Activated T-helper 1 cell treated with anti-CD3 and anti-CD28 coated beads, Interleukin-12 subunit alpha, Interleukin-12 subunit beta, Interleukin-2, Interleukin-4 antibody, amounts not matched to agents 30 ng/mL and 10 ng/mL and 1 ng/mL, durations not matched to agents 14 hours and 24 hours and 36 hours (primary cell): ENCODE measurements at places on chromosomes 2 and 18. TPM values are rescaled to one million over a fixed set of nuclear protein-coding genes. Genes with fewer than 3 reads are reported as not detected.

Gene MOCOS
- total RNA-seq = 0.17 and 0.47 TPM in 2 replicates

Gene CHPF
- 41.3 and 43.4 TPM in 2 replicates for total RNA-seq

Gene TANC1
- total RNA-seq = 0.37 and 0.47 TPM in 2 replicates

Gene MAP2
- not detected in 2 replicates for total RNA-seq
